Posterior cingulate gyrus (tissue), 11 donors: ENCODE measurements at places on chromosomes 7 and 10.

DNA sequence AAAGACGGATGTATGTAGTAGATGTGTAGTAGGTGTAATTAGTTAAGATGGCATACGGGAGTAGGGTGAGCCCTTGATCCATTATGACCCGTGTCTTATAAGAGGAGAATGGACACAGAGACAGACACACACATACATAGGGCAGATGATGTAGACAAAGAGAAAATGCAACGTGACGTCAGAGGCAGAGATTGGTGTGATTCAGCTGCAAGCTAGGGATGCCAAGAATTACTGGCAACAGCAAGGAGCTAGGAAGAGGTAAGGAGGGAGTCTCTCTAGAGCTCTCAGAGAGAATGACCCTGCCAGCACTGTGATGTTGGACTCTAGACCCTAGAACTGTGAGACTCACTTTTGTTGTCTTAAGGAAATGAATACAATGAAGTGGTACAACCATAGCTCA is 247.0 kb upstream of the HABP2 start:
- no peak for DNase-seq

GRCh38 chr10:50501924-50502452 is 121.8 kb downstream of the SGMS1 start:
- no peak for DNase-seq

GRCh38 chr10:48731141-48731540 is 46.5 kb downstream of the WDFY4 start:
- DNase-seq, result no peak

DNA sequence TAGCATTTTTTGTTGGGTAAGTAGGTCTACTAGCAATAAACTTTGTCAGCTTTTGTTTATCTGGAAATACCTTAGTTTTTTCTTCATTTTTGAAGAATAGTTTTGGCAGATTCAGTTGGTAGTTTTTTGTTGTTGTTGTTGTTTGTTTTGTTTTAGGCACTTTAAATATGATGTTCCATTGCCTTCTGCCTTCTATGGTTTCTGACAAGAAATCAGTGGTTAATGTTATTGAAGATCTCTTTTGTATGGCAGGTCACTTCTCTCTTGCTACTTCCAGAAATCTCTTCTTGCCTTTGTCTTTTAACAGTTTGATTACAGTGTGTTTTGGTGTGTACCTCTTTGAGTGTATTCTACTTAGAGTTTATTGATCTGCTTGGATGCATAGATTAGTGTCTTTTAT is 41.8 kb upstream of the ZNF365 start:
- no peak for DNase-seq

- DNase-seq, result no peak
Observed at GRCh38 chr7:96605045-96605716, 104.5 kb downstream of the SEM1 start.

- no peak for DNase-seq
Observed at GRCh38 chr7:22418251-22419046, 61.5 kb upstream of the RAPGEF5 start.

- DNase-seq, result no peak
Observed at GRCh38 chr10:1036341-1036791, 10.7 kb upstream of the IDI2 start.

- no peak for DNase-seq
Observed at GRCh38 chr7:134058980-134059379, 68.2 kb upstream of the LRGUK start.

GRCh38 chr10:64109926-64110495 is 588.8 kb downstream of the REEP3 start:
- DNase-seq, result no peak

GRCh38 chr7:69966766-69967591 is 368.7 kb downstream of the AUTS2 start:
- peak; percentile 11 for DNase-seq

- no peak for DNase-seq
Observed at GRCh38 chr10:113865901-113866300, 11.4 kb downstream of the NHLRC2 start.

GRCh38 chr7:152868122-152869040 is 108.8 kb downstream of the ACTR3B start:
- DNase-seq, result no peak

DNA sequence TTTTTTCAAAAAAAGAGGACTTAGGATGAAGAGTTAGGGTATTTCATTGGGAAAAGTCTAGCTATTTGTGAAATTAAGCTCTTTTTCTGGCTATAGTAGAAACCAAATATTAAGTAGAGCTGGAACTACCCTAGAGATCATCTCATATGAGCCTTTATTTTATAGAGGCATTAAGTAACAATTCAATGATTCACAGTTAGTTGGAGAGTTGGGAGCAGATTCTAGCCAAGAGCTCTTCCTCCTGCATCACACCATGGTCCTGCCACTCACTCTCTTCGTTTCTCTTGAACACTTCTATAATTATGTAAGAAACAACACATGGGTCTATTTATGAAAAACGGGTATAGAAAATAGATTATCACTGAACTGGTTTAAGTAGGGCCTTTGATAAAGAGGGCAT is 76.1 kb upstream of the ANK3 start:
- DNase-seq, result no peak

DNA sequence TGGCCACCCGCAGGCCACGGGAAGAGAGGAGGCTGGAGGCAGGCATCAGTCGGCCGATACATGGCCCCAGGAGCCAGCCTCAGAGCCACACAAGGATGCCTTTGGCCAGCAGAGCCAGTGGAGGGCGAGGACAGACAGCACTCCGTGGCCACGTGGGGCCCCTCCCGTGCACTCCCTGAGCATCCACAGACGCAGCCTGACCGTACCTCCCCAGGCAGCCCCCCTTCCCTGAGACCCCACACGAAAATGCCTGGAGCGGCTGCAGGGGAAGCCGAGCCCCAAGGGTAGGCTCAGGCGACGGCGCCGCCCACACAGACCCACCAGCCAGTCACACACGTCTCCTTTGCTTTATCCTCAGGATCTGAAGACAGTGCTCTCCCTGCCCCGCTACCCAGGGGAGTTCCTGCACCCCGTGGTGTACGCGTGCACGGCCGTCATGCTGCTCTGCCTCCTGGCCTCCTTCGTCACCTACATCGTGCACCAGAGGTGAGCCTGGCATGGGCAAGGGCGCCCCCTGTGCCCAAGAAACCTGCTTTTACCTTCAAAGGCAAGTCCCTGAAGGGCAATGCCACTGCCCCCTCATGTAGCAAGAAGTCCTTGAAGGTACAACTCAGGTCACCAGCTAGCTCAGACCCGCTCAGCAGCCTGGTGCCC is 9.0 kb downstream of the ADGRA1 start:
- DNase-seq, result no peak

- DNase-seq, result no peak
Observed at GRCh38 chr7:151611041-151611440, 91.3 kb upstream of the RHEB start.

- DNase-seq, result no peak
Observed at GRCh38 chr10:83990126-83990525, 149.2 kb upstream of the GHITM start.

- no peak for DNase-seq
Observed at GRCh38 chr10:115772606-115773005, 500.4 kb downstream of the GFRA1 start.

- no peak for DNase-seq
Observed at GRCh38 chr7:69819333-69819705, 221.0 kb downstream of the AUTS2 start.

GRCh38 chr7:131341690-131342089 is 14.0 kb downstream of the MKLN1 start:
- DNase-seq, result no peak

DNA sequence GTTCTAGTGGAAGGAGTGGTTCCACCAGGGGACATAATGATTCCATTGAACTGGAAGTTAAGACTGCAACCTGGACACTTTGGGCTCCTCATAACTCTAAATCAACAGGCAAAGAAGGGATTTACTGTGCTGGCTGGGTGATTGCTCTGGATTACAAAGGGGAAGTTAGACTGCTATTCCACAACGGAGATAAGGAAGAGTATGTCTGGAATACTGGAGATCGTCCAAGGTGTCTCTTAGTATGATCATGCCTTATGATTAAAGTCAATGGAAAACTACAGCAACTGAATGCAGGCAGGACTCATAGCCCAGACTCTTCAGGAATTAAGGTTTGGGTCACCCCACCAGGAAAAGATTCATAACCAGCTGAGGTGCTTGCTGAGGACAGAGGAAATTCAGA is 310.6 kb upstream of the MGMT start:
- DNase-seq, result no peak

DNA sequence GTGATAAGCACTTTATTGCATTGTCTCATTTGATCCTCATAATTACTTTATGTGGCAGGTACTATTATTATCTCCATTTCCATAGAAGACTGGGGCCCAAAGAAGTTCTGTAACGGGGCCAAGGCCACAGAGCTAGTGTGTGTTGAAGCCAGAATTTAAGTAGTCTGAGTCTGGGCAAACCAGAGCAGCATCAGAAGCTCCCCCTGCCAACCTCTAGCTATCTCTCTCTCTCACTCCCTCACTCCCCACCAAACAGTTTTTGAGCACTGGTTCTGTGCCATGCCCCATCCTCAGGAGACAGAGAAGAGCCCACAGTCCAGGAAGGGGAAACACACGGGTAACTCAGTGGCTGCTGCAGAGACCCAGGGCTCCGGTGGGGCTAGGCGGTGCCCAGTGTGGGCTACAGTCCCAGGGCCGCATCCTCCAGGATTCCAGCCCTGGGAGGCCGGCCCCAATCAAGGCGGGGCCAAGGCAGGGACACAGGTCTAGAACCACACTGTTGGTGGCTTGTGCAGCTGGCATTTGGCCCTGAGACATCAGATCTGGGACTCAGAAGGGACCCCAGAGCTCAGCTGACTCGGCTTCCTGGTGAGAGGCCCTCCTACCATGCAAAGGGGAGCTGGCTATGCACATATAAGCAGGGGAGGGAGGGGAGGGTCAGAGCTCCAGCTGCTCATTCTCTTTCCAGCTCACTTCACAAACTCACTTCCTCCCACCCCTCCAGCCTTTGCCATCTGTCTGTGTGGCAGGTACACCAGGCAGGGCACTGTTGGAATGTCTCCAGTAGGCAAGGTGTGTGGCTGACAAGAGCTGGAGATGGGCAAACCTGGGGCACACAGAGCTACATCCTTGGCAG is 34.4 kb downstream of the COL13A1 start:
- peak; percentile 47 for DNase-seq

- peak; percentile 32 for DNase-seq
Observed at GRCh38 chr7:145212050-145212449, 376.2 kb upstream of the TPK1 start.

GRCh38 chr10:130686689-130687300 is 550.6 kb downstream of the GLRX3 start:
- DNase-seq, result no peak

DNA sequence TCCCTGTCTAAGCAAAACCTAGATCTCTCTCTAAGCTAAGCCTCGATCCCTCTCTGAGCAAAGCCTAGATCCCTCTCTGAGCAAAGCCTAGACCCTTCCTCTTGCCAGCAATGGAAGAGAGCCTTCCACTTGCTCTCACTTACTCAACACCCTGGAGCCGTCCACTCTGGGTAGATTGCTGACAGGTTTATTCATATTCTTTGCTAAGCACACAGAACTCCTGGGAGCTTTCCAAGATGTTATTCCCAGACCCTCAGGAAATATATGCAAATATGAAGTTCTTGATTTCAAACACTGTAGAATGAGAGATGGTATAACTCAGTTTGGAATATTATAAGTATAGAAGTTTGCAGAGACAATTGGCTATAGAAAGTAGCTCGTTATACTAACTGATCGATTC is 503.8 kb upstream of the CELF2 start:
- DNase-seq, result no peak

- no peak for DNase-seq
Observed at GRCh38 chr10:34444223-34445183, 370.6 kb downstream of the PARD3 start.
